SJSA1 (cell line): ENCODE measurements at places on chromosomes 1 and 21. TPM values are rescaled to one million over a fixed set of nuclear protein-coding genes. Genes with fewer than 3 reads are reported as not detected.

GRCh38 chr1:199669916-199670315 is 357.6 kb upstream of the NR5A2 start:
- no peaks in the 10 kb centered on the region for H3K4me1 ChIP-seq
- no peak overlapping the region for H3K27ac ChIP-seq
- no peak overlapping the region for H3K4me3 ChIP-seq
- no peaks in the 10 kb centered on the region for H3K27me3 ChIP-seq
- DNase-seq = no peak

DNA sequence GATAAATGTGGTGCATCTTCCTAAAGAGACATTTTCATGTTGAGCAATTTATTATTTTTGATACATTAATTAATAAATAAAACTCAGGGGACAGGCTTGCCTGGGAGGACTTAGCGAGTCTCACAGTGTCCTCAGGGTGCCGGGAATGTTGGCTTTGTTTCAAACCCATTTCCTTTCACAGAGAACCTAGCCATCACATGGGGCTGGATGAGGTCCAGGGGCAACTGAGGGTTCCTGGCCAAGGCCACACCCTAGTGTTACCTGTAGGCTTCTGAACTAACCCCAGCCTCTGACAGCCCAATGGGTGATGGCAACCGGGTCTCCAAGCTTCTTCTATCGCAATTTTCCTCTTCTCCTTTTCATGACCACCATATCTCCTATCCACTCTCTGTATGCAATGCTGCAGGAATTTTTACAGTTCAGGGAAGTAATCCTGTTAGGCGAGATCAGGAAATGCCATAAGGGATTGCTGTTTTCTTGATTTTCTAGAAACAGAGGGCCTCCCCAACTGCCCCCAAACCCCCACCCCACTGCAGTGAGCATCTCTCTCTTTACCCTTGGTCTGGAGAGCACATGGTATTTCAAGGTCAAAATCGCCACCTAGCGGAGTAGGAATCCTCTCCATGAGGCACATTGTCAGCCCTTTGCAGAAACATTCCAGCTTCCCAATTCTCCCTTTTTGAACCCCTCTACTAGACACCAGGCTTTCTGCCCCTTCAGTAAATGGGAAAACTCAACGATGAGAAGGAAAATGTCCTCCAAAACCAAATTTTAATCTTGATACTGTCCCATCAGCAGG is 22.1 kb upstream of the SMYD3 start:
- H3K4me1 ChIP-seq = no peaks in the 10 kb centered on the region
- peak; percentile 9 for DNase-seq
- no peak overlapping the region for H3K4me3 ChIP-seq
- no peaks in the 10 kb centered on the region for H3K36me3 ChIP-seq
- H3K27me3 ChIP-seq = no peaks in the 10 kb centered on the region

The C1QA gene
- total RNA-seq = not detected in 2 replicates

DNA sequence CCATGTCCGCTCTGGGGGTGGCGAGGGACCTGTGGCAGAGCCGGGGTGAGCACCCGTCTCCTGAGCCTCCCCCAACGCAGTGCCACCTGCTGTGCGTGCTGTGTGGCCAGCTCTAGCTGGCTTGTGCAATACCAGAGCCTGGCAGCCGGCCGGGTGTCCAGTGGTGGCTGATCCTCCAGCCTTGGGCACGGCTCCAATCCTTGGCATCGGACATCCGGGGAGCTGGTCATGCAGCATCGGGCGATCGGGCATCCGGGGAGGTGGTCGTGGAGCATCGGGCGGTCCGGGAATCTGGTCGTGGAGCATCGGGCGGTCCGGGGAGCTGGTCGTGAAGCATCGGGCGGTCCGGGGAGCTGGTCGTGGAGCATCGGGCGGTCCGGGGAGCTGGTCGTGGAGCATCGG is 8.1 kb downstream of the SLX9 start:
- no peak overlapping the region for H3K27ac ChIP-seq
- no peak for DNase-seq
- no peak overlapping the region for H3K4me3 ChIP-seq
- no peaks in the 10 kb centered on the region; the same call in 1 of the 2 replicates for H3K4me1 ChIP-seq

- H3K27ac ChIP-seq = no peak overlapping the region
- H3K27me3 ChIP-seq = no peaks in the 10 kb centered on the region
- H3K4me1 ChIP-seq = peaks cover 70% of the 10 kb centered on the region
- no peaks in the 10 kb centered on the region for H3K36me3 ChIP-seq
- no peak overlapping the region for H3K4me3 ChIP-seq
These were observed 127.5 kb downstream of the RHOU start for GRCh38 chr1:228862542-228863505.

GRCh38 chr1:231590453-231591198 is 36.0 kb upstream of the DISC1 start:
- H3K4me1 ChIP-seq = peaks cover 7% of the 10 kb centered on the region; the same call in 1 of the 2 replicates
- H3K27me3 ChIP-seq = no peaks in the 10 kb centered on the region
- H3K4me3 ChIP-seq = no peak overlapping the region
- no peak overlapping the region for H3K27ac ChIP-seq
- peak; percentile 58 for DNase-seq
- no peaks in the 10 kb centered on the region for H3K36me3 ChIP-seq

DNA sequence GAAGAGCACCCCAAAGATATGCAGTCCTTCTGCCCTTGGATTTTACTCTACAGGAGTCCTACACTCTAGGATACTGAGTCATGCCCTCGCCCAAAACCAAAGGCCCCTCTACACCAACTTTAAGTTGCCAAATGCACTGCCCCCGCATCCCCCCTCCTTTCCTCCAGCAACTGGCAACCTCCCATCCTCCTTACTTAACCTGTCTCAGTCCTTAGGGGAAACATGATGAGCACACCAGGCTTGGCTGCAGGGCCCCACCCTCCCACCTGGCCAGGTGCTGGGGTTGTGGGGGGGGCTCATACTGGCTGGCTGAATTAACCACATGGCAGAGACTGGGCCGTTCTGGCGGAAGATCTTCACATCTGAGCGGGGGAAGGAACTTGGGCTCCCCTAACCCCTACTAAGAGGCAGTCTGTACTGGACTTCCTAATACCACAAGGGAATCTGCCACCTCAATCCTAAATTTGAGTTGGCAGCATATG is 1.2 kb downstream of the HDGF start:
- H3K27ac ChIP-seq = peak overlapping the region; percentile 100
- H3K4me1 ChIP-seq = peaks cover 49% of the 10 kb centered on the region
- peak overlapping the region; percentile 82 for H3K4me3 ChIP-seq

DNA sequence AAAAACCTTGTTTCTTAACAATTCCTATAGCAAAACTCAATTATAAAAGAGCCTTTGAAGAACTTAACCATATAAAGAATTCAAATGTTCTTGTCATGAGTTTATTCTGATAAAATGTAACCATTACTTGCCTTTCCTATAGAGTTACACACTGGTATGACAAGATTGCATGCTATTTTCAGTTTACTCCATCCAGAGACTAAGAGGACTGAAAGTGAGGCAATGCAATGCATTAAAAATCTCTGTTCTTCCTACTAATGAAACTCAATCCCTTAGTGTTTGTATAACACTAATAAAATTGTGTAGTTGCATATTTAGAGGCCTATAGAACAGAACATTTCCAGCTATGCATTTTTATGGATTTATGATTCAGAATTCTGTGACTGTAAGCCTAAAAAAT is 88.1 kb downstream of the COP1 start:
- no peak for DNase-seq
- no peaks in the 10 kb centered on the region for H3K27me3 ChIP-seq
- H3K27ac ChIP-seq = no peak overlapping the region
- no peak overlapping the region for H3K4me3 ChIP-seq

- no peaks in the 10 kb centered on the region for H3K27me3 ChIP-seq
- H3K4me3 ChIP-seq = peak overlapping the region; percentile 36
- H3K4me1 ChIP-seq = peaks cover 69% of the 10 kb centered on the region
These were observed 4.3 kb upstream of the FOXD2 start for GRCh38 chr1:47433477-47434050.

DNA sequence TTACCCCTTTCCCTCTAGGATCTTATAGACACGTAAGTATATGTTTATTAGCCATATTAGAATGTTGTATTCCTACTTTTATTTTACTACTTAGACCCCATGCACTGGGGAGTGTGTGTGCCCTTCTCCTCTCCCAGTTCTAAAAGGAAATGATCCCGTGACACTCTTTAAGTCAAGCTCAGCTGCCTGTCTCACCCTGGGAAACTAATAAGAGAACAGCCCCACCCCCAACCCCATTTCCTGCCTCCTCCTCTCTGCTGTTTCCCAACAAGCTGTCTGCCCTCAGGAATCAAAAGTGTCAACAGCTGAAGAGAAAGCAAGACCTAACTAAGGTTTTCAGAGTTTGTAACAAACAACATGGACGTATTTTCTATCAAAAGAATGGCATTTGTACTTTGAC is 92.6 kb upstream of the VAV3 start:
- H3K4me3 ChIP-seq = no peak overlapping the region
- no peak for DNase-seq
- H3K27me3 ChIP-seq = no peaks in the 10 kb centered on the region

DNA sequence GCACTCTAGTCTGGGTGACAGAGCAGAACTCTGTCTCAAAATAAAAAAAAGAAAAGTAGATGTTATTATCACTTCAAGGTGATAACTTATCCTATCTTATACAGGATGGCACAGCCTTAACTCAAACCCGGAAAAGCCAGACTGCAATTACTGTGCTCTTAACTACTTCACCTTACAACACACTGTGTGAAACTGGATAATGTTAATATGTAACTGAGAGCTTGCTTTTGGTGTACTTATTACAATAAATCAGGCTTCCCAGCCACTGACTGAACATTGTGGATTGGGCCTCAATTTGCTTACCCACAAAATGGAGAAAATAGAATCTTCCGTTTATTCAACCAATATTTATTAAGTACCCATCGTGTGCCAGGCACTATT is 1.4 kb downstream of the ORC1 start:
- H3K27ac ChIP-seq = no peak overlapping the region; the same call in 1 of the 2 replicates
- peak overlapping the region; percentile 60 for H3K4me3 ChIP-seq
- H3K36me3 ChIP-seq = peaks cover 67% of the 10 kb centered on the region
- H3K27me3 ChIP-seq = no peaks in the 10 kb centered on the region
- H3K4me1 ChIP-seq = peaks cover 14% of the 10 kb centered on the region
- no peak for DNase-seq

The OR14K1 gene
- total RNA-seq = not detected in 2 replicates

- no peaks in the 10 kb centered on the region for H3K36me3 ChIP-seq
- no peak for DNase-seq
- no peak overlapping the region for H3K4me3 ChIP-seq
- peaks cover 6% of the 10 kb centered on the region; the same call in 1 of the 2 replicates for H3K27me3 ChIP-seq
- H3K4me1 ChIP-seq = peaks cover 5% of the 10 kb centered on the region; the same call in 1 of the 2 replicates
These were observed 5.2 kb upstream of the CTH start for GRCh38 chr1:70405780-70406416.

DNA sequence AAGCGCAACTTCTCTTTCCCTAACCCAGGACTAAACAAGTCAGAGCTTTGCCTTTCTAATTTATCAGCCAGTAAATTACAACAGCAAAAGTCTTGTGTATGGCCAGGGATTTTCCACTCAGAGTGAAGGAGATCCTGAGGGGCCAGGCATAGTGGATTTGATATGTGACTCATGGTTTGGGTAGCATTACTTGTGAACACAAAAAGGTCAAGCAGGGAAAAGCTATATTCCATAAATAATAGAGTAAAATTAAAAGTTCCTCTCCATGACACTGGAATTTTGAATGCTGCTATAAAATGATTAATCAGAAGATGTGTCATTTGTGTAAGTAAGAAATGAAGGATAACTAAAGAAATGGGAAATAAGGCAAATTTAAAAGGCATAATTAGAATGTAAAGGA is 284.8 kb downstream of the HLX start:
- H3K27ac ChIP-seq = no peak overlapping the region
- no peaks in the 10 kb centered on the region for H3K36me3 ChIP-seq
- no peaks in the 10 kb centered on the region for H3K27me3 ChIP-seq
- H3K4me1 ChIP-seq = peaks cover 12% of the 10 kb centered on the region

DNA sequence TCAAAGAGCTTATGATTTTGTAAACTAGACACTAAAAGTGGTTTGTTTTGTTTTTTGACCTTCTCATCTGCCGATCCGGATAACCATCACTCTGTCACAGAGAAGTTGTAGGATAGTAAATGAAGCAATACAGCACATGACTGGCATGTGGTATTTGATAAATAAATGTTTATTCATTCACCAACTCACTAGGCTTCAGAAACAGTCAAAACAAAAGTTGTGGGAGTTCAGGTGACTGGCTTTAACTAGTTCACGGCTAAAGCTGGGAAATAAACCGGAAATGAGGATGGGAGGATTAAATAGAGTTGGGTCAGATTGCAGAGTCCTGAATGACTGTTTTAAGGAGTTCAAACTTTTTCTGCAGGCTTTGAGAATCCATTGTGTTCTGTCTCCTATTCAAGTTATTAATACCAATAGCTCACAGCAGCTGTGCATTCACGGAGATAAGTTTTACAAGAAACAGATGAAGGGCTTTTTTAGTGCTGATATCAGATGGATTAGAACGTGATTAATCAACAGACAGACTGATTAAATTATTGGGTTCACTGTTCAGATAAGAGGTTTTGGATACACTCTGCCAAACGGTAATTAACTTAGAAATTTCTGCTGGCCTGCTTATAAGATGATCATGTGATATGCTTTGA is 463.3 kb downstream of the DPYD start:
- no peaks in the 10 kb centered on the region; the same call in 1 of the 2 replicates for H3K4me1 ChIP-seq
- no peak for DNase-seq
- no peaks in the 10 kb centered on the region for H3K36me3 ChIP-seq
- H3K4me3 ChIP-seq = no peak overlapping the region

DNA sequence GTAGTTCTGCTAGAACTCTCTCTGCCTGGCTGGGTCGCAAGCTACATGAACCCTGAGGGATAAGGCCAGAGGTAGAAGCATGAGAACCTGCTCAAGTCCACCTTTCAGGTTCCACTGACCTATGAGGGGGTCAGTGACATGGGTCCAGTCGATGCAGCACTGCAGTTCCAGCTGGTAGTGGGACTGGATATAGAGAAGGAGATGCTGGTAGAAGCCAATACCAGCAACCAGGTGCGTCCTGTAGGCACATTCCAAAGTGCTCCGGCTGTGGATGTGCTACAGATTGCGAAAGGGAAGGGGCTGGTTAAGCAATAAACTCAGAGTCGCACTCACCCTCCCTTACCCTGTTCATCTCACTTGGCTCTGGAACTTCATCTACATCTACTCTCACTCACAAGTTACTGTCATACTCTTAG is 5.7 kb downstream of the SMG5 start:
- DNase-seq = no peak
- peaks cover 79% of the 10 kb centered on the region for H3K36me3 ChIP-seq
- no peak overlapping the region for H3K27ac ChIP-seq
- no peak overlapping the region for H3K4me3 ChIP-seq
- no peaks in the 10 kb centered on the region for H3K27me3 ChIP-seq
- H3K4me1 ChIP-seq = peaks cover 10% of the 10 kb centered on the region

The MMEL1 gene
- total RNA-seq = not detected in 2 replicates

The C1orf52 gene
- total RNA-seq = 26.5 and 28.3 TPM in 2 replicates

GRCh38 chr1:7002728-7003127 is 217.5 kb downstream of the CAMTA1 start:
- no peak overlapping the region for H3K4me3 ChIP-seq
- H3K27ac ChIP-seq = no peak overlapping the region

DNA sequence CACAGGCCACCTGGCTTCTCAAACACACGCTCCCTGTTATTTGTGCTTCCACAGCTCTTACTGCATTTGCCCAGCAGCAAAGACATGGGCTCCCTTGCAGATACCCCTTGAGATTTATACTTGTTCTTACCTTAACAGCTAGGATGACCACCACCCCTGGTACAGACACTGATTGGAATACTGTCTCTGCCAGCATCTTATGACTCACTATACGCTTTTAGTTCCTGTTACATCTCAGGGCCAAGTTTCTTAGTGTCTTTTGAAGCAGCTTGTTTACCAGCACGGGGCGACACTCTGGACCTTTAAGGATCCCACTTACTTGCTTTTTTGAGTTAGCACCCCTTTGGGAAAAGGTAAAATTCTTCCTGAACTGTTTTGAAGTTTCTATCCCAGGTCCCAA is 874.8 kb downstream of the KCNT2 start:
- no peak overlapping the region for H3K4me3 ChIP-seq
- H3K27me3 ChIP-seq = no peaks in the 10 kb centered on the region
- H3K4me1 ChIP-seq = no peaks in the 10 kb centered on the region
- H3K27ac ChIP-seq = no peak overlapping the region
- DNase-seq = no peak
- H3K36me3 ChIP-seq = no peaks in the 10 kb centered on the region
